ENCODE measurements at places on chromosomes 12 and 14. TPM values are rescaled to one million over a fixed set of nuclear protein-coding genes. Genes with fewer than 3 reads are reported as not detected.

NAA30 gene
- 12.3 TPM for total RNA-seq

FOXN4 gene
- not detected for total RNA-seq

PGF gene
- 0.10 TPM for total RNA-seq

SELPLG gene
- 21.9 TPM for total RNA-seq

LRRIQ1 gene
- total RNA-seq: not detected

GLT1D1 gene
- total RNA-seq: not detected
